Parietal lobe (tissue), 2 donors: ENCODE measurements at places on chromosomes 12 and 14. TPM values are rescaled to one million over a fixed set of nuclear protein-coding genes. Genes with fewer than 3 reads are reported as not detected.

SERPINA10 gene
- not detected for total RNA-seq

C14orf39 gene
- not detected for total RNA-seq

PGF gene
- 0.94 TPM for total RNA-seq

NFATC4 gene
- total RNA-seq, result 4.4 TPM

RNASE3 gene
- not detected for total RNA-seq

KLRC1 gene
- not detected for total RNA-seq

CAPZA3 gene
- not detected for total RNA-seq

IQSEC3 gene
- total RNA-seq, result 11.9 TPM

EIF2S3B gene
- 0.94 TPM for total RNA-seq

SLC17A8 gene
- total RNA-seq, result 0.63 TPM

RASSF9 gene
- total RNA-seq, result 0.94 TPM

BBOF1 gene
- total RNA-seq, result 11.9 TPM

RFLNA gene
- 7.2 TPM for total RNA-seq

MARCHF9 gene
- total RNA-seq, result 18.8 TPM

GLT8D2 gene
- 13.5 TPM for total RNA-seq

SCFD1 gene
- 228 TPM for total RNA-seq

IAPP gene
- not detected for total RNA-seq

TAS2R19 gene
- 41.9 TPM for total RNA-seq

HVCN1 gene
- total RNA-seq, result 6.9 TPM

CCDC184 gene
- 15.7 TPM for total RNA-seq

ERC1 gene
- 142 TPM for total RNA-seq
